ENCODE measurements at places on chromosomes 4 and X.

DNA sequence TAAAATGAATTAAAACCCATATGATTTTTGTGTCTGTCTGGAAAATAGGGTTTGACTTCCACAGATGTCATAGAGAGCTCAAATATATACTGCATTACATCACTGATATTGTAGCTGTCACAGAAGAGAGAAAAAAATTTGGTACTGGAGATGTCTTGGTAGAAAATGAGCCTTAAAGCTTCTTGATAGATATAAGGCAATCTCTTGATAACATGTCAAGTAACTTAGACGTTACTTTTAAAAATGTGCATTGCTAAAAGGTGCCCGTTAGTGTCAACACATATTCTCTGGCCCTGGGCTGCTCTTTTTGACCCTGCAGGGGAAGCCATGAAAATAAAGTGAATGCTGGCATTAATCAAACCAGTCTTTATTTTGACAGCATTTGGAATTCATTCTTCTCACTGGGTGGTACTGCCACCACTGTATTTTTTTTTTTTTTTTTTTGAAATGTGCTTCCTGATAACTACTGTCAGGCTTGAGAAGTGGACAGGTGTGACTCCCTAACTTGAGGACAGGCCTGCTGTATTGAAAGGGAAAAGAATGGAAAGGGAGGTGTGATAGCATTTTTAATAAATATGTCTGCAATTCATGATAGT lies 53.0 kb upstream of the RAPGEF2 start:
- no peak for DNase-seq

DNA sequence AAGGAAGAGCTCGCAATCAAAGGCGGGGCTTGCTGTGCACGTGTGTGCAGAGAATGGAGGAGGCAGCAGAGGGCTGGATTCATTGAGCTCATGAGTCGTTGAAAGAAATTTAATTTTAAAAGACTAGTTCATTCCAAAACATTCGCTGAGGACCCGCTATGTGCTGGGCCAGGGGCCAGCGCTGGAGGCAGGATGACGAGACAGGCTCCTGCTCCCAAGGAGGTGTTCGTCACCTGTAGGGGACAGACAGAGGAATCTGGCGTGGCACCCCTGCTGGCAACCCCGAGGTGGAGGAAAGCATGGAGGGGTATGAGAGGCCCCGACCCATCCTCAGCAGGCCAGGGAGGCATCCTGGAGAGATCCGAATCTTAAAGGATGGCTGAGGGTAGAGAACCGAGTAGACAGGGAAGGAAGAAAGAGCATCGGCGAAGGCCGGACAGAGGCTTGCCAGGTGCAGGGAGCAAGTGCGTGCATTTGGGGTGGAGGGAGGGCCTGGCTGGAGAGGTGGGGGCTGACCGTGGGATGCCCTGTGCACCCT lies 96.4 kb downstream of the CPZ start:
- peak; percentile 34 for DNase-seq

DNA sequence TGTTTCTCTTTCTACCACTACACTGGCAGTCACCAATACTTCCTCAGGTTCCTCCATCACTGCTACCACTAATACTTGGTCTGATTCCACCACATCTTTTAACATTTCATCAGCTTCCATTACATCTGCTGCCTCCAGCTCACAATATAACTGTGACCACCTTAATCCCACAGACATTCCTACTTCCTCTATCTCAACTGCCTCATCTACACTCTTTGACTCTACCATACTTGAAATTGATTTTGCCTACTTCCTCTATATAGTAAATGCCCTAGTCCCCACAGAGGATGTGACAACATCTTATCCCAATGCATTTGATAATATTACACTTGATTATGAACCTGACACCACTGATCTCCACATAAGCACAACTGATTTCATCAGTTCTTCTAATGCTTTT lies 29.0 kb downstream of the OPRPN start:
- DNase-seq: no peak

GRCh38 chr4:16532240-16532970 lies 306.1 kb upstream of the TAPT1 start:
- no peak for DNase-seq

DNA sequence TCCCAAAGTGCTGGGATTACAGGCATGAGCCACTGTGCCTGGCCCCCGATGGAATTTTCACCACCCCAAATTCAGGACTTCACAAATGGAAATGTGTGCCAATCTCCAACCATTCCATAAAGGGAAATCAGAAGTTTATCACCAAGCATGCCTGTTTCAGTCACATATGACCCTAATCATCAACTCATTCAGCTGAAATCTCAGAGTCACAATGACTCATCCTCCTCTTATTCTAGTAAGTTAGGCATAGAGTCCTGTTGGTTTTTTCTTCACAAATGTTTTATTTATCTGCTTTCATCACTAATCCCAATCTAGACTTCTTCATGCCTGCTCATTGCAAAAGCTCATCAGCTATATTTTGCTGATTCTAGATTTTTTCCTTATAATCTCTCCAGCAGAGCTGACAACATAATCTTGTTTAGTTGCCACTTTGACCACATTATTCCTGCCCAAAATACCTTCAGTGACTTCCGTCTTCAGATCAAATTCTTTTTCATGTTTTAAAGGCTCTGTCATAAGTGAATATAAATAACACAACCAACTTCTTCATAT lies 83.3 kb downstream of the SLC7A11 start:
- no peak for DNase-seq

DNA sequence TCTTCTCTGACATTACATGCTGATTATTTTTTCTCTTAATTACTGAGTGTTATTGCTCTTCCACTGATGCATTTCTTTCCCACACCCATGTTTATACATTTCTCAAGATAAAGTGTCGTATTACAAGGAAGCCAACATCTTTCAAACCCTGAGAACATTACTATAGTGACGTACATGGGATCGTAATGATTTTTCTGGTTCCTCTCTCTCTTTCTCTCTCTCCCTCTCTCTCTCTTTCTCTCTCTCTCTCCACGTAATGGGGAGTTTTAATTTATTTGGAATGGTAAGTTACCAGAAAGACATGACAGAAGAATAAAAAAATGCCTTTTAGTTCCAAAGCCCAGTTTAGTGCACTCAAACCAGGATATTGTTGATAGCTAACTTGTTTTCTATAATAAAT lies 40.4 kb upstream of the MAPK10 start:
- DNase-seq: no peak

- DNase-seq: no peak
Observed at GRCh38 chr4:79065262-79065661, 126.0 kb upstream of the PAQR3 start.

DNA sequence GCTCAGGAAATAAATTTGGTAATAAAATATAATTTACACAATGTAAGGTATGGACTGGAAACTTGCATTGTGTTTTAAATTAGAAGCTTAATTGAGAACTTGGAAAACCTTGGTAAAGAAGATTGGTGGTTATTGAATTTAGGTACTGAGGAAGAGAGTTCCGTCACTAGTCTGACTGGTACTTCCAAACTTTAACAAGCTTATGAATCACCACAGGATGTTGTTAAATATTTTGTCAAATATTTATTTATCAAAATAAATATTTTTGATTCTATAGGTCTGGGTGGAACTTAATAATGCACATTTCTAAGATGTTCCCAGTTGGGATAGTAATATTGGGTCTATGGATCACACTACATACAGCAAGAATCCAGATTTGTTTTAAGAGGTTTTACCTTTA lies 992.2 kb downstream of the ARAP2 start:
- no peak for DNase-seq

DNA sequence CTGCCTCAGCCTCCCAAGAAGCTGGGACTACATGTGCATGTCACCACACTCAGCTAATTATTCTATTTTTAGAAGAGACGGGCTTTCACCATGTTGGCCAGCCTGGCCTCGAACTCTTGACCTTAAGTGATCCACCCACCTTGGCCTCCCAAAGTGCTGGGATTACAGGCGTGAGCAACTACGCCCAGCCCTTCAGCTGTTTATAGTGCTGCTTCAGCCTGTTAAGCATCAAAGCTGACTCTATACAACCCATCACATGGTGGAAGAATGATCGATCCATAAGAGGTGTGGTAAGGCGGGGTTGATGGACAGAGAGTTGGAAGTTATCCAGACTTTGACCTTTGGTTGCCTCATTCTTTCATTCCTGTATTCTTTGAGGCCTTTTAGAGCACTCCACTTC lies 56.2 kb upstream of the RAPGEF2 start:
- no peak for DNase-seq

DNA sequence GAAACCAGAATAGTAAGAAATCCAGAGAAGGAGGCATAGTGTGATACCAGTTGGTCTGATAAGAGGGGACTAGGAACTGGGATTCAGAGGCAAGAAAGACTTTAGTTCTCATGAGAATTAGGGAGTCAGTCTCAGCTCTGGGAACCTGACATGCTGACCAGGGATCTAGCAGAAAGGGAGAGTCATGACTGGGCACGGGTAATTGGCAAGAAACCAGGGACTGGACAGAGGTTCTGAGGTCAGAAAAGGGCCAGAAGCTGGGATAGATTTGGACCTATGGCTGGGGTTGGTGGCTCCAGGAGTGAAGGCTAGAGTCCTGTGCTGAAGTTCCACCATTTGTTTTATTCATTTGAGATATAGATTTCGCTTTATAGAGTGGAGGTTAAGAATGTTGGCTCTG lies 110.2 kb upstream of the C1GALT1C1 start:
- DNase-seq: no peak

- DNase-seq: no peak
Observed at GRCh38 chr4:54449999-54450398, 207.8 kb upstream of the KIT start.

- no peak for DNase-seq
Observed at GRCh38 chr4:158250321-158250720, 40.0 kb downstream of the TMEM144 start.

- no peak for DNase-seq
Observed at GRCh38 chr4:87531621-87532020, 2.4 kb upstream of the SPARCL1 start.

- DNase-seq: peak; percentile 76
Observed at GRCh38 chr4:184473499-184474262, 669 bp downstream of the IRF2 start.

GRCh38 chrX:115630204-115630603 lies 69.2 kb downstream of the PLS3 start:
- no peak for DNase-seq

GRCh38 chr4:109278594-109279031 lies 23.8 kb downstream of the COL25A1 start:
- DNase-seq: no peak

- no peak for DNase-seq
Observed at GRCh38 chrX:154902408-154902807, 16.3 kb downstream of the F8A1 start.

GRCh38 chr4:151469970-151470369 lies 61.0 kb downstream of the FHIP1A start:
- DNase-seq: no peak

GRCh38 chr4:78766026-78766425 lies 10.1 kb upstream of the BMP2K start:
- DNase-seq: no peak

- no peak for DNase-seq
Observed at GRCh38 chr4:72507167-72507566, 61.9 kb downstream of the ADAMTS3 start.

- DNase-seq: no peak
Observed at GRCh38 chr4:56741595-56741994, 60.5 kb upstream of the HOPX start.

DNA sequence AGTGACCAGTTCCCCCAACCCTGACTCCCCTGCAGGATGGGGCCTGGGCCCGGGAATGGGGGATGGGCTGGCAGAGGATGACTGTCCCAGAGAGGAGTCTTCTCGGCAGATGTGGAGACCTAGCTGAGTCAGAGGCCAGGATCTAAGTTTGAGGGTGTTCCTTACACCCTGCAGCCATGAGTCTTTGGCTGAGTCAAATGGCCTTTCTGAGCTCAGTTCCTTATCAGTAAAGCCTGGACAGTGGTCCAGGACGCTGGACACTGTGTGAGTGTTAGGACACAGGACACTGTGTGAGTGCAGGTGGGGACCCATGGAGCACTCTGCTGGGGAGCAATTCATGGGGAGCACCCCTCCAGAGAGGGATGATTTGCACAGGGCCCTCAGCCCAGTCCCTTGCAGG lies 5.0 kb downstream of the IL9R start:
- DNase-seq: no peak

GRCh38 chrX:135416546-135416945 lies 5.2 kb upstream of the SMIM10L2A start:
- no peak for DNase-seq

- DNase-seq: no peak
Observed at GRCh38 chr4:126611900-126612299, 1020.9 kb upstream of the INTU start.

DNA sequence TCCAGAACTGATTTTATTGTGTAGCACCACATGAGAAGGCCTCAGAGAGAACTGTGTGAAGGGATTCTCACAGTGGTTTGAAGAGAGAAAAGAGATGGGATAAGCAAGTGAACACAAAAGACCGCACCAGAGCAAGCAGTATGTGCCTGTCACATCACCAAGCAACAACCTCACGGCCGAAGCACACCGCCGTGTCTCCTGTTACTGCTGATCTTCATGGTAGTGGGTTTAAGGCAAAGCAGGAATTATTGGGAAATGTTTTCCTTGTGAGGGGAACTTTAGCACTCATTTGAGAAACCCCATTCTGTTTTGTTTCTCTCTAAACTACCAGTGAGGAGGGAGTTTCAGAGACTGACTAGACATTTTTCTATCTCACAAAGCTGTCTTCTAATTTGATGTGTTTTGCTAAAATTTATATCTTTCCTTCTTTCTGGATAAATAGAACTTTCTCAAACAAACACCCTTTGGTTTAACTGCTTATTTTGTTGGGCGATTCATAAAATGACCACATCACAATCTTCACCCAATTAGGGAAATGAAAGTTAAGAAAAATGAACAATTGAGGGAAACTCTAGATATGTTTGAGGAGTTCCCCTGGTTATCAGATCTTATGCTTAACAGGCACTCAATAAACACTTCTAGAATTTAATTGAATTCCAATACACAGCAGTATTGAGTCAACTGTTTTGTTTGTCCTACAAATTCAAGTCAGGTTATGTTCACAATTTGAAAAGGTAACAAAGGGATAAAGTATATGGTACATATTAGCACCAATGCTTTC lies 16.5 kb downstream of the SH3KBP1 start:
- DNase-seq: no peak

DNA sequence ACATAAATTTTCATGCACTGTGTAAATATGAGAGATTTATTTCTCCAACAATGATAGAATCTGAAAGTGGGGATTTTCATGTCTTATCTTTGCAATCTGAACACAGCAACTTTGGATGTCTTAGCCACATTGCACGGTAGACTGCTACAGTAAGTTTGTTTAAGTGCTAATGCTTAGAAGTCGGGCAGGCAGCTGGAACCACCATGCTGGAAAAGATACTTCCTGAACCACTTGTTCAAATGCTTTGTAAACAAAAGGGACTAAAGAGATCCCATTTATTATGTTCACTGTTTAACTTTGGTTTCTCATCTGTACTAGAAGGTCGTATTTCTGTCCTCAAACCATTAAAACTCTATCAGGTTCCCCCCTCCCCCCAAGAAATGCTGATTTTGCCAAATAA lies 555.9 kb upstream of the DIPK2B start:
- no peak for DNase-seq

- no peak for DNase-seq
Observed at GRCh38 chrX:135923353-135923752, 29.8 kb downstream of the SAGE1 start.

Measured in left forelimb (tissue), 1 donor.